ENCODE measurements at places on chromosomes 13 and 19.

DNA sequence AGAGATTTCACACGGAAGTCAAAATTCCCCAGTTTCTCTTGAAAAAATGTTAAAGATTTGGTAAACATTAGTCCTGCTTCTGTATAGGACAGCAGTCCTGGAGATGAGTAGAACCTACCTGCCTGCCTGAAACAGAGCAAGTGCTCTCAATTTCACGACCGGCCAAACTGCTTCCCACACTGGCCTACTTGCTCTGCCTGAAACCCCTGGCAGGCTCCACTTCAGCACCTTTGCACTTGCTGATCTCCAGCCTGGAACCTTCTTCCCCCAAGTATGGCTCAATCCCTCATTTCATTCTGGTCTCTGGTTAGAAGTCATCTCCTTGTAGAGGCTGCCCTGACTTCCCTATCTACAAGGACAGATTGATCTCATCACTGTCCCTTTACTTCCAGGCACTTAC, 271.4 kb downstream of the DLEU7 start:
- DNase-seq: no peak

- DNase-seq: no peak
Measured at GRCh38 chr13:43307921-43308433, 284.6 kb downstream of the DNAJC15 start.

DNA sequence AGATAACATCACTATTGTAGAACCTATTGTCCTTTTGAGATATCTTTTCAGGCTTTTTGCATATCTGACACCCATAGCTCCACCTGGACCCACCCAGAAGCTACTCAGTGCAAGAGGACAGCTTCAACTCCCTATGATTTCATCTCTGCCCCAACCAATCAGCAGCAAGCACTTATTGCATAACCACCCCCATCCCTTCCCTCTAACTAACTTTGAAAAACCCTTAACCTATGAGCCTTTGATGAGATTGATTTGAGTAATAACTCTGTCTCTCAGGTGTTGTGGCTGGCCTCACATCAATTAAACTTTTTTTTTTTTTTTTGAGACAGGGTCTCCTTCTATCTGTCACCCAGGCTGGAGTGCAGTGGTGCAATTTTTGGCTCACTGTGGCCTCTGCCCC, 13.4 kb upstream of the MTRF1 start:
- DNase-seq: no peak

DNA sequence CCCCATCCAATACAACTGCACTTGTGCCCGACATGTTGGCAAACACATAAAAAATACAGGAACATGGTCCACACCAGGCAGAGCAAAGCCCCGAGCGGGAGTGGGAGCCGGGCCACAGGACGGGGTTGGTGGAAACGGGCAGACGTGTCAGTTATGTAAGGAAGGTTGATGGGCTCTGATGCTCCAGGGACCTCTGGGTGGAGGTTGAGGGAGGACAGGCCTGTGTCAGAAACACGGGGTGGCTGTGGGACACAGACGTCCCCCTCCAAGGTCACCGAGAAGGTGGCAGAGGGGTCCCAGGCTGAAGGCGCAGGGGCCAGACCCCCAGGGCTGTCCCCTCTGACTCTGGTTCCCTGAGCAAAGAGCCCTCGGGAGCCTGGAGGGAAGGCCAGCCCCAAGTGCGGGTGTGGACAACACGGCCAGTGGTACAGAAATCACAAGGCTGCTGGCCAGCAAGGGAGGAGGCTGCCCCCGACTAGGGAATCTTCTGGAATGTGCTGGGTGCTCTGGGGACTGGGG, 31.4 kb upstream of the C13orf46 start:
- DNase-seq: no peak

GRCh38 chr13:40428354-40428753, 238.1 kb downstream of the FOXO1 start:
- DNase-seq: no peak

DNA sequence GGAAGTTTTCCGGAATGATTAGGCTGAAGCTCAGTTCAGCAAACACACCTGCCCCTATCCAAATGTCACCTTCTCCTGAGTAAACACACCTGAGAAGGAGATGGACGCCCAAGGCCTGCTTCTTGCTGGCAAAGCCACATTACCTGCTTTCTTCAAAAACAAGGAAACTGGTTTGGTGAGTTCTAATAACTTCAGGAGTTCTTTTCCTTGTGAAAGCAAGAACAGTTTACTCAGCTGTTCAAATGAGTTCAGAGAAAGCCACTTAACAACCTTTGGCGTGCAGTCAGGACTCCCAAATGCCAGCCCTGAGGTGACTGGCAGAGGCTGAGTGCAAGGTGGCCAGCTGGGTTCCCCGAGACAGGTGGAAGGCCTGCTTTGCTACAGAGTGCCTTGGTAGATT, 160.5 kb downstream of the STK24 start:
- DNase-seq: no peak

DNA sequence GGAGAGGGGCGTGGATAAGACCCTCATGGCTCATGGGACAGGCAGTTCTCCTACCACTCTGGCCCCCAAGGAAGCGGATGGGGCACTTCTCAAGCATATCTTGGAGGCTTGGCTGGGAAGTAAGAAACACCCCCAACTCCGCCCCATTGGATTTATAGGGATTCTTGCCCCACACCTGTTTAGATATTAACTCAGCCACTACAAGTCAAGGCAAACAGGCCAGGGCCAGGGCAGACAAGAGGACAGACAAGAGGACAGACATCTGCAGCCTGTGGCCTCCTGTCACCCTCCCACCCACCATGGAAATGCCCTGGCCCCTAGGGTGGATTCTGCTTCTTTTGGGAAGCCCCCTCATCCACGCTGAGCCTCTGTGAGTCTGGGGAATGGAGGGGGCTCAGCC, 24.1 kb downstream of the RDH8 start:
- DNase-seq: no peak

DNA sequence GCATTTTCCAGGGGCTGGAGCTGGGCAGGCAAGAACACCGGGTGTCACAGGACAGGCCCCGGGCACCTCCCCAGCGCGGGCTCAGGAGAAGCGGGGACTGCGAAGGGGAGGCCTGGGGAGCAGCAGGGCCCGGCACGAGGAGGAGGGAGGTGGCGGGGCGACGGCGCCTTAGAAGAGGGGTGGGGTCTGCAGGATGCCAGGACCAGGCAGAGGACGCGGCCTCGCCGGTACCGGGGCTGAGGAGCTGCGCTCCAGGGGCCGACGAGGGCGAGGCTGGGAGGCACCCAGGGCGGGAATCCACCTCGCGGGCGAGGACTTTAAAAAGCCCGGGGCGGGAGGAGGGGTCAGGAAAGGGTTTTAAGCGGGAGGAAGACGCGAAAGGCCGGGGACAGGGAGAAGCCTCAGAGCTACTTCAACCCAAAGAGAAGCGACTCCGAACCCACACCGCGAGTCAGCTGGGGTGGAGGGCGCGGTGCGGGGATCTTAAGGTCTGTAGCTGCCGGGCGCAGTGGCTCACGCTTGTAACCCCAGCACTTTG, 665 bp downstream of the ZNF347 start:
- DNase-seq: peak; percentile 28

- no peak for DNase-seq
Measured at GRCh38 chr13:112032186-112032993, 34.6 kb upstream of the SOX1 start.

DNA sequence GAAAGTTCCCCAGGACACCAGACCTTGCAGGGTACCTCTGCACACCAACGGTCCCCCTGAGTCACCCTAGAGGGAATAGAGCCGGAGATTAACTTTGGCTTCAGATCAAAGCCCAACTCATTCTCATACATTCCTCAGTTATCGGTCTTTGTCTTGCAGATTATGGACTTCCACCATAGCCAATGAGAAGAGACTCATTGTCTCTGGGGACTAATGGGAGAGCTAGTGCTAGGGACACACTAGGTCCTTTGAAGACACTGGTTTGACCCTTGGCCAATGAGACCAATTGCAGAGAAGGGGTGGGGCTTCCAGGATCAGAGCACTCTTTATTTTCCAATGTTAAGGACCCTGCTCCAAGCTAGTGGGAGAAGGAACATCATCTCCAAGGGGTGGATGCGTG, 6.1 kb downstream of the KLK7 start:
- DNase-seq: no peak

GRCh38 chr19:30719189-30719998, 347.2 kb downstream of the ZNF536 start:
- DNase-seq: no peak

DNA sequence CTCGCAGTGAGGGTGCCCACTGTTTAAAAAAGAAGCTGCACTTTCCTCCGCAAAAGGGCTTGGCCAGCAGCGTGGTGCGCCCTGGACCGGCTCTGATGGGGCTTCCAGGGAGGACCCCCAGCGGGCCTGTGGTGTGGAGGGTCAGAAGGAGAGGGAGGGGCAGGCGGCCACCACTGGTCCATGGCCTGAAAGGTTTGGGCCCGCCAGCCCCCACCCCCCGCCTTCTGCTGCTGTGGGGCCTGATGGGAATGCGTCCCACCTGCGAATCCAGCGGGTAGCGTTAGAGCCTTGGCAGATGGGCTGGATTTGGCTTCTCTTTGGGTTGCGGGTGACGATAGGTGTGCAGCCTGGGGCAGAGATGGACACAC, 34.7 kb downstream of the TMEM255B start:
- DNase-seq: peak; percentile 4

GRCh38 chr19:8404391-8405151, 8.5 kb upstream of the MARCHF2 start:
- DNase-seq: no peak

- DNase-seq: no peak
Measured at GRCh38 chr13:26873386-26873698, 112.8 kb upstream of the GPR12 start.

GRCh38 chr19:33432015-33432414, 58.5 kb downstream of the CEBPG start:
- DNase-seq: no peak

DNA sequence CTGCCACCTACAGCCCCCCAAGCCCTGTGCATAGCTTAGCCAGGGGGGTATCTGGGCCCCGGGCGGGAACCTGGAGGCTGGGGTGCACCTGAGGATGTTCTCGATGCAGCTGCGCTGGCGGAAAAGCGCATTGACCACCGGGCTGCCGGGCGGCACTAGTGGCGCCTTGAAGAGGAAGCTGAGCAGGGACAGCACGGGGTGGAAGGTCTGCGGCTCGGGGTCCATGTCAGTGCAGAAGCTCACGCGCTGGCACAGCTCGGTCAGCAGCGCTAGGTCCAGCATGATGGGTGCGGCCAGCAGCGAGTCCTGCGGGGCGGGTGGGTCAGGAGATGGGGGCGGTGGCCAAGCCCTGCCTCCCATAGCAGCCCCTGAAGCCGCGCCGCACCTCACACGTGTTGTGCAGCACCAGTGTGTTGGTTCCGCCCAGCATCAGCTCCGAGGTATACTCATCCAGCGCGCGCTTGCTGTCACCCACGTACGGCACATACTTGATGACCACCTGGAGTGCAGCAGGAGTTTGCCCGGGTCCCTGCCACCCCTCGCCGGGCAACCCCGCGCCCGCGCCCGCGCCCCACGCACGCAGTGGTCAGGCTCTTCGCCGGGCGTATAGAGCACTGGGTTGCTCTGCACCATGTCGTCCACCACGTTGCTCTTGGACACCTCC, 2.6 kb downstream of the ISYNA1 start:
- DNase-seq: no peak

DNA sequence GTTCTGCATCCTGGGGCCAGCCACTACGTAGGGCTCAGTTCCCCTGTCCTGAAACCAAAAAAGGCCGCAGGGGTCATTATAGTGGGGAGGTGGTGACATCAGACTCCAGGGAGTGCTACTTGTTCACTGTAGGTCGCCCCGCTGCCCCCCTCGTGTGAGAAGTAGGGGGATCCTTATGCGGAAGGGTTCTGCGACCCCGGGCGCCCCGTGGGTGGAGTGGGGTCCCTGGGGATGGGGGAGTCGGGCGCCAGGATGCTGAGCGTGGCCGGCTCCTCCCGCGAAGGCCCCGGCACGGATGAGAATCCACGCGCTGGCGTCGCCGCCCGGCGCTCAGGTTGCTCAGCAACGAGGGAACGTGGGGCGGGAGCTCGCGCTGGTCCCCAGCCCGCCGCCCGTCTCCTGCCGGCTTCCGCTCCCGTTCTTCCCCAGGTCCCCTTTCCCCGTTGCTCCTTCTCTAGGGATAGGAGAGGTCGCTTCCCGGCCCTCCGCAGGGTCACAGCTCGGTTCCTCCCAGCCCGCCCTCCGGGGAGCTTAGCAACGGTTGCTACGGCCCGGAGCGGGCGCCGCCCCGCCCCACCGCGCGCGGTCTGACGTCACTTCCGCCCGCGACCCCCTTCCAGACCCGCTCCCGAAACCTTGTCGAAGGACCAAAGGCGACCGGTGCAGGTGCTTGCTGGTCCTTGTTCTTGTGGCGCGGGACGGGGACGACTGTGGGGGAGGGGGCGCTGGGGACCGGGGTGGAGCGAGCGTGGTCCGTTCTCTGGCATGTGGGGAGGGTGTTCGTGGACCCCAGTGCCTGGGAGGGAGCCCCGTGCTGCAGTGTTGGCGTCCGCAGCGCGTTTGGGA, at the start of gene NAT14:
TSS of gene NAT14 (plus strand) at position 596 of the 846 bp plus-strand sequence. CDS start 521 bp downstream, outside the sequence.
- DNase-seq: peak; percentile 65

DNA sequence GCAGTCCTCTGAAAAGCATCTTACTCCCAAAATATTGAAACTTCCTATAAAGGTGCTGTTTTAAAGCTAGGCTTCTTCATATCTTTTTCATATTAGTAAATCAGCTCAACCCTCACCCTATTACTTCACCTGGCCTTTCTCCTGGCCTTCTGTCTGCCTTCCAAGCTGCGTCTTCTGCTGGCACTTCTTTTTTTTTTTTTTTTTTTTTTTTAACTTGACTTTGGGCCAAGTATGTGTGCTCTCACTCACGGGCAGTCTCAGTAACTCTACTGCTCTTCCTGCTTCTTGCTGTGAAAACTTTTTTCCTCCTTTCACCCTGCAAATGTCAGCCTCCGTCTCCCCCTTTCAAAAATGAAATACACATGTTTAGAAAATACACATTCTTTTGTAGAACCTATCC, 41.2 kb upstream of the KCTD4 start:
- no peak for DNase-seq

DNA sequence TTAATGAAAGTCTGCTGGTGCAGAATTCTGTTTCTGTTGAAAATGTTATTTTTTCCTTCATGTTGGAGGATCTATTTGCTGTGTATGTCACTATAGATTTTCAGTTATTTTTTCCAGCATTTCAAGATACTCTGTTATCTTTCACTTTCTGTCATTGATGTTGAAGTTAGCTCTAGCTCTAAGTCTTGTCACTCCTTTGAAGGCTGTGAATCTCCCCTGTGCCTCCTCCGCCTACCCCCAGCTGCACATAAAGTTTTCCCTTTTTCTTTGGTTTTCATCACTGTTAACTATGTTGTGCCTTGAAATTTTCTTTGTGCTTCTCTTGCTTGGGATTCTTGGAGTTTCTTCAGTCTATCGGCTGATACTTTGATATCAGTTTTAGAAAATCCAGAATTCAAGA, 20.8 kb downstream of the URI1 start:
- no peak for DNase-seq

All from activated CD8-positive, alpha-beta memory T cell treated with anti-CD3 and anti-CD28 coated beads, Interleukin-2, amount 50 U/mL, for 4 hours (primary cell).